Activated CD4-positive, alpha-beta T cell treated with anti-CD3 and anti-CD28 coated beads, Interleukin-2, amount 50 U/mL, for 1 hour (primary cell): ENCODE measurements at places on chromosomes 5 and 9.

GRCh38 chr9:112279501-112279900 lies 53.9 kb downstream of the PTBP3 start:
- DNase-seq = no peak

DNA sequence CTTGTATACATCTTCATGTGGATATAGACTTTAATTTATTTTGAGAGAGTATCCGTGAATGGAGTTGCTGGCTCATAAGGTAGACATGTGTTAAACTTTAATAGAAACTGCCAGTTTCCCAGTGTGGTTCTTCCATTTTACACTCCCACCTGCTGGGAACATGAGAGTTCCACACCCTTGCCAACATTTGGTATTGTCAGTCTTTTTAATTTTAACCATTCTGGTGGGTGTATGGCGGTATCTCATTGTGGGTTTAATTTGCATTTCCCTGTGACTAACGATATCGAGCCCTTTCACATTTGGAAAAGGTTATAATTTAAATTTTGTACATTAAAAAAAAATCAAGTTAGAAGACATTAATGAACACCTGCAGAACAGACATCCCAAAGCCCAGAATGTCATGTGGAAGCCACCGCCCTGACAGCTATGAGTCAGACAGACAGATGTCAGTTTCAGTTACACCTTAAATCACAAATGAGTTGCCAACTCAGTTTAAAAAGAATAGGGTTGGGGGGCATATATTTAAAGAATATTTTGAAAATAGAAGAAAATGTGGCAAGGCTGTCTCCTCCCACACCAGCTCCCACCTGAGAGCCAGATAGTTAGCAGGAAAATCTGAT lies 36.9 kb downstream of the ANKRD33B start:
- no peak for DNase-seq

DNA sequence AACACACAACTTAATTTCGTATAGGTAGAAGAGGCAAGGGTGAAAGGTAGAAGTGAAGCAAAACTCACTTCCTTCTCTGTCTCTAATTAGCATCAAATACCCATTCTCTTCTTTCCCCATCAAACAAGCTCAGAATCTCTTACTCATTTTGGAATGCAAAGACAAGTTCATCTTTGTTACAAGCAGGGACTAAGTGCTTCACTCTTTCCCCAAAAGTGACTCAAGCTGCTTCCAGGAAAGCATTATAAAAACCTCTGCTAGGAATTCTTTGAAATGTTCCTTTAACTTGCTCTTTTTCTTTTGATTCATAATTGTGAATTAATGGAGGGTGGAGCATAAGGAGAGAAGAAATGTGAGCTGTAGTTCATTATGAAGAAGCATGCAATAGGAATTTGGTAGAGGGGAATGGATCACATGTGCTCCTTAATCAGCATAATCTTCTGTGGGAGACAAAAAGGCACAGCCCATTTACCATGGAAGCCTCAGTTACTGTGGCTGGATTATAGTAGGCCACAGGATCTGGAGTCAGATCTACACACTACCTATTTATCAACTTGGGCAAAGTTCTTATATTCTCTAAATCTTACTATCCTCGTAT lies 109.5 kb upstream of the DPYSL3 start:
- DNase-seq = no peak

DNA sequence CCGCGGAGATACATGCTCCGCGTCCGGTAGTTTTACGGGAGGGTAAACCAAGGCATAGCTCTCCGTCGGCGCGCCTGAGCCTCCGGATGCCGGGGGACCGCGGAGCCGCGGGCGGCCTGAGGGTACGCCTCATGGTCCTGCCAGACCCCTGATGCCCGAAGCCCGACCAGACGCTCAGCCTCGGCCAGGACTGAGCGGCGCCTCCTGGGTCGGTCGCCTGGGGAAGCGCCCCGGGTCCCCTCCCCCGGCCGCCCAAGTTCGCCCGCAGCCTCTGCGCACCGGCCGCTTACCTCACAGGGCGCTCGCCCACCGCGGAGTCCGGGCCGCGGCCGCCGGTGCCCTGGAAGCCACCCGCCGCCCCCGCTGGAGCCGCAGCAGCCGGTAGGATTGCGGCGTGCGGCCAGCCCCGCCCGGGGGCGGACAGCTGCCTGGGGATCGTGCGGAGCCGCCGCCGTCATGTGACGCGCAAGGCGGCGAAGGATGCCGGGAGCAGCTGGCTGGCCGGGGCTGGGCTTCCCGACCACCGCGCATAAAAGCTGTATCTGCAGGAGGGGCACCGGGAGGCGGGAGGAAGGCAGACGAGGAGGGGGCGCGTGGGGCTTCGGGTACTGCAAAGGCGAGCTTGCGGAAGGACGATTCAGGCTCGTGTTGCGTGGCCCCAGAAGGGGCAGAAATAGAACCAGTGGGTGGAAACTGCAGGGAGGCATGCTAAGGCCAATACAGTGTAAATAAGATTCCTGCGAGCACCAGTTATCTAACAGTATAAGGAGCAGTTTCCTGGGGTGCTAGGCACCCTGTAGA lies at the start of gene FBXO10:
Gene FBXO10, minus strand, starts transcription at position 460 of the 801 bp plus-strand sequence. CDS start 34,612 bp downstream, outside the sequence.
- peak; percentile 23 for DNase-seq

DNA sequence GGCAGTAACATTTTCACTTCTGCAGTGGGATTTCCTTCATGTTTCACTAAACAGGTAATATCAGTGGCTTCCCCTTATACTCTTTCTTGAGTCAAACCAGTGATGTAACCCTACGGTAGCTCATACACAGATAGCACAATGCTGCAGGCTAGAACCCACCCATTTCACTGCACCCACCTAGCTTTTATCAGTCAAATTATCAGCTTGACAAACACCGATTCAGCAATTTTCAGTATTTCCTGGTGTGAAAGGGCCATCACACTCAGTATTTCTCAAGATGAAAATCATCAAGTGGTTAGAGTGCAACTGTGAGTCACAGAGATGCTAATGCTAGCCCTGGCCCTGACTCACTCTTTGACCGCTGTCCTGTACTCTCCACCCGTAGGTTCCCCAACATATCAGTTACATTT lies 242.3 kb upstream of the PTGER4 start:
- no peak for DNase-seq

GRCh38 chr5:60945813-60946187 lies 795 bp downstream of the NDUFAF2 start:
- DNase-seq = no peak

DNA sequence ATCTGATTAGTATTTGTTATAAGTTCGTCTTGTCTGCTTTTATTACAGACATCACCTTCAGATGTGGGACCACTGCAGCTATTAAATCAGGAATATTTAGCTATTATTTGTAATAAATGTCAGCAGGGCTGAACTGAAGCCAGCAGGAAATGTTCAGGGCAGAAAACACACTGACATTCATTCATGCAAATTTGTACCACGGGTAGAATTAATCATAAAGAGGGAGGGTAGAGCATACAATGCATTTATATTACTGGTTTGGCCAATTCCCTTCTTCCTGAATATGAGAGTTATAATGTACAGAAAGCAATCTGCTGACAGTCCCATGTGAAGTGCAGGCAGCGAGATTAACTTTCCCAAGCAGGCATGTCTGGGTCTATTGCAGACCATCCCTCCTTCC lies 117.3 kb upstream of the NUDT12 start:
- no peak for DNase-seq

DNA sequence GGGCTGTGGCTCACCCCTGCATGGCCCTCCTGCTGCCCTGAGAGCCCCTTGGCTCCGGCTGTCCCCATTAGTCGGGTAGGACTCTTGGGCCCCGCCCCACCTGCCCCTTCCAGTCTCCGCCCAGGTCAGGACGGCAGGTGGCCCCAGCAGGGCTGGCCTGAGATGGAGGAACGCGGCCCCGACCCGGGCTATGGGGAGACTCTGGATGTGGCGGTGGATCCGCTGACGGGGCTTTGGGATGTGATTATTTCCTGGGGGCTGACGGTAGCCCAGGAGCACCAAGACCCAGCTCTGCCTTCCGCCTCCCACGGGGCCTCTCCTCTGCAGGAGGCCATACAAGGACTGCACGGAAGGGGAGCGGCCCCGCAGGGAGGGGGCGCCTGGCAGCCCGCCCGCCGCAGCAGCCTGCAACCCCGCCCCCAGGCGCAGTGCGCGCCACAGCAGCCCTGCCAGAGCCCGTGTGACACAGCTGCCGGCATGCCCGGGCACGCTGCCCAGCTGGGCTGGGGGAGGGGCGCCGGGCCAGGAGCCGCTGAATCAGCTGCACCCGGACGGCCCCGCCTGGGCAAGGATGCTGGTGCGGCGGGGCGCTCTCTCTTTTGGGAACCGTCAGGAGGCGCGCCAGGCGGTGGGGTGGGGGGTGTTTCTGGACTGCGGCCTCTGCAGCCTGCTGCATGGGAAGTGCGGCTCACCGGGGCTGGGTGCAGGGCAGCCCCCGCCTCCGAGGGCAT lies 9.2 kb downstream of the TMEM250 start:
- peak; percentile 89 for DNase-seq

DNA sequence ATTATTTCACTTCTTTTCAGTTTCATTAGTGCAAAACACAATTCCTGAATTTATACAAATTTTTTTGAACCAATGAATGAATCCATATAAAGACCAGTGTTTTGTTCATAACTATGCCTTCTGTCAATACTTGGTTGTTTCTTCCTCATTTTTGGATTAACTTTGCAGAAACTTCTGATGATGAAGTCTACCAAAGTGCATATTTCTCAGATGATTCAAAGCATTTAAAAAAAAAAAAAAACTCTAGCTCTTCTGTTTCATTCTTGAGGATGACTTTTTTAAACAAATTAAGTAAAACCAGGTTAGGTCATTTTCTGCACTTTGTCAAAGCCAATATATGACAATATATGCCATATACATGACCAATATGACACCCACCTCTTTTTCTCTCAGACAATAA lies 92.6 kb downstream of the CHSY3 start:
- DNase-seq = no peak

GRCh38 chr5:16568875-16569580 lies 47.8 kb downstream of the RETREG1 start:
- DNase-seq = no peak

DNA sequence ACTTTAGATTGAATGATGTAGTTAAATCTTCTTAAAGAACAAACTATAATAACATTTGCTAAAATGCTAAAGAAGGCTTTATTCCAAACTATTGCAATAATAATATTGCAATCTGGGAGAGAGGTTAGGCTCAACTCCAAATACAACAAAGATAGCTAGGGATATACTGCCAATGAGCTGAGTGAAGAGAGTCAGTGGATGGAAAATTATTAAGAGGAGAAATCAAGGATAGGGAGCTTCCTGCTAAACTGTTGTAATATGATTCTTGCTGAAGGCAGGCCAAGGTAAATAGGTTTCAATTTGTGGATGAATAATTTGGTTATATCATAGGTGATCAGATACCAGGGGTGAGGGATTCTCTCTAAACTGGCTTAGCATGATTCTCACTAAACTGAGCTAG lies 1651.5 kb downstream of the EFNA5 start:
- no peak for DNase-seq

GRCh38 chr9:114149765-114150340 lies 5.5 kb upstream of the COL27A1 start:
- no peak for DNase-seq

- no peak for DNase-seq
These were observed 521.2 kb downstream of the IRX1 start for GRCh38 chr5:4116834-4117233.

- no peak for DNase-seq
These were observed 1.9 kb downstream of the CD274 start for GRCh38 chr9:5452286-5452609.

DNA sequence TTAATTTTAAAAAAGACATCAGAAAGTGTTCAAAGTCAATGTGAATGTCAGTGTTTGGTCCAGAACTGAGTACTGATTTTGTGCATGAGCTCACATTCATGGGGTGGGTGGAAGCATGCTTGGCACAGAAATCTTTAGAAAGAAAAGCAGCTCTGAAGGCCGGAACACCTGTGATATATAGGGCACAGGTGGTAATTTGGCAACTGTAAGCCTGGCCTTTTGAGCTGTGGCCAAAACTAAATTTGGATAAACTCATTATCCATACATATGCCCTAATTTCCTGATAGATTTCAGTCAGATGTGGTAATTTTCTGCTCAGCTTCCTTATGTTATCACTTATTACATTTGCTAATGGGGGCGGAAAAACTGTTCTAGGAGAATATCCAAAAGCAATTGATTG lies 211.4 kb downstream of the HCN1 start:
- DNase-seq = no peak

DNA sequence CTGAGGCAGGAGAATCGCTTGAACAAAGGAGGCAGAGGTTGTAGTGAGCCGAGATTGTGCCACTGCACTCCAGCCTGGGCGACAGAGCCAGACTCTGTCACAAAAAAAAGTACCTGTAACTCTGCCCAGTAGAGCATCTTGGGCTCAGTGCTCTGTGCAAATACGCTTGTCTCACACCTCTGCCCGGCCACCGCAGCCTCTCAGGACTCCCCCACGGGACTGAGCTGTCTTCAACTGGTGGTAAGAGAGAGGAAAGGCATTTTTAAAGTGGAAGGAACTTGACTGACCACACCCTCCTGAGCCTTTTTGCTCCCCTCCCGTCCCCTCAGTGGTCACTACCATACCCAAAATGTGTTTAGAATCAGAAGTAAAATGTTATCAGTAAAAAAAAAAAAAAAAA lies 174.3 kb upstream of the PIK3R1 start:
- no peak for DNase-seq

DNA sequence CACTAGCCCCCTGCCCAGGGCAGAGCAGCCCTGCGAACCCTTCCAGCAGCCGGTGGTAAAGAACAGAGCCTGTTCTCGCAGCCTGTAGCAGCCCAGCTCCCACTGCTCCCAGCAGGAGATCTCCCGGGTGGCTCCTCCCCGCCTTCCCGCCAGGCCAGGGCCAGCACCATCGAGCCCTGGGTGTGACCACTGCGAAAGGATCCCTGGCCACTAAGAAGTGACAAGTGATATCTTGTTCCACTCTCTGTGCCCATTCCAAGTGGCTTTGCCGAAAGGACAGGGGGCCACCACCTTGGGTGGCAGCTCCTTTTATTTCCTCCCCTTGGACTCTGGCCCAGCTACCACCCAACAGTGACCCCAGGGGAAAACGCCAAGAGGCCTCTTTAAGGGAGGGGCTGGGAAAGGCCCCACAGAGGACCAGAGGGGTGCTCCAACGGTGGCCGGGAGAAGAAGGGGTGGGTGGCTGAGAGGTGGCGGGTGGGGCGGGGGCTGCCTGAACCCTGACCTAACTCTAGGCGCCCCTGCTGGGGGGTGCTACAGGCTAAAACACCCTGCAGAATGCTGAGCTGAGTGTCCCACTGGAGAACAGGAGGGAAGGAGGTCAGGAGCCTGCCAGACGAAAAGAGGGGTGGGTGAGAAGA lies 1.6 kb downstream of the NACC2 start:
- no peak for DNase-seq

- DNase-seq = no peak
These were observed 46.2 kb downstream of the PAX5 start for GRCh38 chr9:36987891-36988290.

DNA sequence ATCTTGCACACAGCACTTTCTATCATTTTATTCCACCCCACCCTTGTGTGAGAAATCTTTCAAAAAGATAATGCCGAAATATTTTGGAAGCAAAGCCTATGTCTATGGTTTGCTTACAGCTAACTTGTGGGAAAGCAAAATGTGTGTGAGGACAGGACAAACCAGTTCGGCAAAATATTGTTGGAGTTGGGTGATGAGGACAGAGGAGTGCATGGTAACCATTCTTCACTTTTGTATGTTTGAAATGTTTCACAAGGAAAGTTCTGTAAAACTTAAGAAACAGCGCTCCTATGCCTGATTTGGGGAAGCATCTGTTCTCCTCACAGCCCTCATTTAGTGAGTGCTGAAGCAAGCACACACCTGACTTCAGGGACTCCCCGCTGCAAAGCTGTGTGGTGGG lies 62.0 kb upstream of the RNF130 start:
- DNase-seq = no peak
